ENCODE measurements at places on chromosomes 11 and 22. TPM values are rescaled to one million over a fixed set of nuclear protein-coding genes. Genes with fewer than 3 reads are reported as not detected.
A peak's percentile ranks its signal among the peaks of the same experiment; 100 is the strongest.

DNA sequence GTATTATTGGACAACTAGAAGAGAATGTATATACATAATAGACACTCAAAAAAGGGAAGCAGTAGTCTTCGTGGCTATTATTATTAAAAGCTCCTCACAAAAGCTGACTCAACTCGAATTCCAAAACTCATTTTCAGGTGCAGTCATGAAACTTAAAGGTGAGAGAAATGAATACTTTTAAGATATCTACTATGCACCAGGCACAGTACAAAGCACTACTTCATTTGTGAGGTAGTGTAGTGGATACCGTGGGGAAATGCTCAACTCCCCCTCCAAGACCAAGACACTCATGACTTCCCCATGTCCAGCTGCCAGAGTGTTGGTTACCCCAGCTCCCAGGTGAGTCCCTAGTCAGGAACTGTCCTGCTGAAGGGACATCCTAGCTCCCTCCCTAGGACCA, 2.1 kb downstream of the SYN3 start:
- no peak for DNase-seq

- DNase-seq, result no peak
Measured at GRCh38 chr11:119065369-119065768, 2.2 kb upstream of the VPS11 start.

GRCh38 chr11:57648801-57649735, 644 bp downstream of the YPEL4 start:
- no peak for DNase-seq

DNA sequence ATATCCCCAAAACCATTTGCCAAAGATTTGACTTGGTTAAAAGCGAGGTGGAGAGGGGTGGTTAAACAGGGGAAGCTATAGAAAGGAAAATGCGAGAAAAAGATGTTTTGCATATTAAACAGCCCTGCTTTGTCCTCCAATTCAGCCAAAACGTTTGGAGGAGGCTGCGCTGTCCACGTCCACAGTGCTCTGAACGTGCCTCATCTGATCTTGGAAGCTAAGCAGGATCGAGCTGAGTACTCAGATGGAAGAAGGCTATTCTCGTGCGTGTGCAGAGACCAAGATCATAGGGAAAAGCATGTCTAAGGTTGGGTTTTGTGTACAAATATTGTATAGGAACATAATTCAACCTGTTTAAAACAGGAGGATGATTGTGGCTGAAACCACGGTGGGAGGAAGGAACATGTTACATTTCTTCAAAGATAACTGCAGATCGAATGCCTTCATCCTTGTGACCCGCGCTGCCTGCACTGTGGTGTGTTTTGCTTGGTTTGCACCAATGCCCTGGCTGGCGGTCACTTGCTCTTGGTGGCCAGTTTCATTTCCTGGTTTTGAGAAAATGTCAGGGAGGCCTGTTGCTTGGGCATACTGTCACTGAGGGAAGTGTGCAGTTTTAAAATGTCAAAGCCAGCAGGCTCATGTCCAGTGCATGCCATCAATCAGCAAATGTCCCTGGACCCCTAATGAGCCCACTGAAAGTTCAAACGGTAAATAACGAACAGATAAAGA, 40.4 kb downstream of the FLI1 start:
- DNase-seq, result peak; percentile 89

The VSIG2 gene
- not detected for total RNA-seq

DNA sequence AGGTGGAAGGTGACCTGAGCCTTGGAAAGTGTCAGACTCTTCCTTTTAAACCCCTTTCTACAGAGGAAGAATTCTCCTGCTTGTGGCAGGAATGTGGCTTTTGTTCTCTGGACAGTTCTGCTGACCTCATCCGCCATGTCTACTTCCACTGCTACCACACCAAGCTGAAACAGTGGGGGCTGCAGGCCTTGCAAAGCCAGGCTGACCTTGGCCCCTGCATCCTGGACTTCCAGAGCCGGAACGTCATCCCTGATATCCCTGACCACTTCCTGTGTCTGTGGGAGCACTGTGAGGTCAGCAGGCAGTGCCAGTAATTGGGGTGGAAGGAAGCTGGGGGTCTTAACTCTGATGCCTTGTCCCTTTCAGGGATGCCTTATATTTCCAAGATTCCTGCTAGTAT, 9.3 kb downstream of the HINFP start:
- DNase-seq, result no peak

DNA sequence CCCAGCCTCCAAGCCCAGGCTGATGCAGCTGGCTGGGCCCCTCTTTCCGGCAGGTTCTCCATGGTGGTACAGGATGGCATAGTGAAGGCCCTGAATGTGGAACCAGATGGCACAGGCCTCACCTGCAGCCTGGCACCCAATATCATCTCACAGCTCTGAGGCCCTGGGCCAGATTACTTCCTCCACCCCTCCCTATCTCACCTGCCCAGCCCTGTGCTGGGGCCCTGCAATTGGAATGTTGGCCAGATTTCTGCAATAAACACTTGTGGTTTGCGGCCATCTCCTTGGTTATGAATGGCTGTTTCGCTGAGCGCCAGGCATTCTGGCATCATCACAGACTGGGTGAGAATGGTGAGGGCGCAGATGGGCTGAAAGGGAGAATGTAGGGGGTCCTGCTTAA, 3.6 kb downstream of the PRDX5 start:
- DNase-seq, result peak; percentile 75

The DHCR7 gene
- 43.3 TPM for total RNA-seq

DNA sequence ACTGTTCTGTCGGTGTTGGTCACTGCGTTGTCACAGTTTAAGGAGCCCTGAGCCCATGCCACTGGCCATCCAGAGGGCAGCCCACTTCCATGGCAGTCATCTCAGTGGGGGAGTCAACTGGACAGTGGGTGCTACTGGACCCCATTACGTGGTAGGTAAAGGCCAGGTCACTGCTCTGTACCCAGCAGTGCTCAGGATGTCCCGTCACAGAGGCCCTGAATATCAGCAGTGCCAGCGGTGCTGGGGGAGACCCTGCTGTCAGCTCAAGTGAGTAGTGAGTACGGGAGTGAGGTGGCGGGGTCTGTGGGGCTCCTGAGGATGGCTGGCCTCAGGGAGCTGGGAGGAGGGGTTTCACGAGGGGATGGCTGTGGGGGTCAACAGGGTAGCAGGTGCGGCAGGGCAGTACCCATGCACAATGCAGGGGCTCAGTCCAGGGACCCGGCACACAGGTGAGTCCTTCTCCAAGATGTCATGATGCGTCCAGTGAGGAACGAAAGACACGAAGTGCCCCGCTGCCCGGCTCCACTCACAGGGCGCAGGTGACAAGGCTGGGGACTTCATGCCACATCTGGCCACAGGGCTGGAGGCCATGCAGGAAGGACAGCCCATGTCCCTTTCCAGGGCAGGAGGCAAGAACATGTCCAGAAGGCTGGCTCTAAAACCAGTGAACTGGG, 27.9 kb downstream of the CELSR1 start:
- no peak for DNase-seq

The TYR gene
- not detected for total RNA-seq

DNA sequence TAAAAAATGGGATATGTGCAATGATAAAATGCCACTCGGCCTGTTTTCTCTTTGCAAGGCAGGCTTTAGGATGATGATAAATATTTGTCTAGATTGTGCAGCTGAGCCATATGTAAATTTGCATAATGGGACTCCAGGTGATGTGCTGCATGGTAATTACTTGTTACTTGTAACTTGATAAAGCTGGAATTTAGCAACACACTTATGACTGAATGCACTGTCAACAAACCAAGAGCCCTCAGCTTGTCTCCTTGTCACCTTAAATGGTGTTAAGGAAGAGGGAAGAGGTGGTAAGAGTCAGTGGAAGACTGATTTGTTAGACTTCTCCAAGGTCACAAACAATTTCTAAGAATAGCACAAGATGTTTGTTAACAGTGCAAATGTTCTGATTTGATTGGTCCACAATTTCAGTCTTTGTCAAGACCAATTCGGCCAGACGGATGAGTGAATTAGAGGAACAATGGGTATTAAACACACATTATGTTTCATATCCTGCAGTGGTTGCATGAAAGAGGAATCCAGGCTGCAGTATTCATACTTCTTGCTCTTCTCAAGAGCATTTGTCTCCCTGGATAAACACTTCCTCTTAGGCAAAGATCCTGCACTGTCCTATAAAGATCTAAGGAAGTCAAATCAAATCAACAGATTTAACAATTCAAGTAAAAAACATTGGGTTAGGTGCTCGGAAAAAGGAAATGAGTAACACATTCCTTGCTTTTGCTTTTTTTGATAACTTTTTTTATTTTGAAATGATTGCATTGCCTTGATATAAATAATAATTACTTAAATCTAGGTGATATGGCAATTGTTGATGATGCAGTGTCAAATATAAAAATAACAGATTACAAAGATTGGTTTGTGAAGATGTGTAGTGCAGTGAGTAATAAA, 448.3 kb upstream of the DDI1 start:
- DNase-seq, result no peak

The TMEM135 gene
- 55.9 TPM for total RNA-seq

The ABTB2 gene
- total RNA-seq, result 44.1 TPM

GRCh38 chr11:65888163-65888814, at the start of gene FIBP:
TSS of gene FIBP (minus strand) at chr11:65888471. CDS start at chr11:65888418, 53 bp downstream.
- DNase-seq, result peak; percentile 98

Measured in Peyer's patch (tissue), 4 donors.